Regular cardiac myocyte (primary cell): ENCODE measurements at places on chromosomes 11 and 22. TPM values are rescaled to one million over a fixed set of nuclear protein-coding genes. Genes with fewer than 3 reads are reported as not detected.

LIF gene
- total RNA-seq: 79.2 and 97.8 TPM in 2 replicates

CD151 gene
- 299 and 568 TPM in 2 replicates for total RNA-seq

MFRP gene
- under 0.01 TPM in 1 of 2 replicates, not detected in the other for total RNA-seq

CXCR5 gene
- not detected in 2 replicates for total RNA-seq
